ENCODE measurements at places on chromosomes 16 and 17.
A peak's percentile ranks its signal among the peaks of the same experiment; 100 is the strongest.

- peak; percentile 77 for DNase-seq
These were observed 13.6 kb downstream of the ZC3H7A start for GRCh38 chr16:11783319-11784037.

DNA sequence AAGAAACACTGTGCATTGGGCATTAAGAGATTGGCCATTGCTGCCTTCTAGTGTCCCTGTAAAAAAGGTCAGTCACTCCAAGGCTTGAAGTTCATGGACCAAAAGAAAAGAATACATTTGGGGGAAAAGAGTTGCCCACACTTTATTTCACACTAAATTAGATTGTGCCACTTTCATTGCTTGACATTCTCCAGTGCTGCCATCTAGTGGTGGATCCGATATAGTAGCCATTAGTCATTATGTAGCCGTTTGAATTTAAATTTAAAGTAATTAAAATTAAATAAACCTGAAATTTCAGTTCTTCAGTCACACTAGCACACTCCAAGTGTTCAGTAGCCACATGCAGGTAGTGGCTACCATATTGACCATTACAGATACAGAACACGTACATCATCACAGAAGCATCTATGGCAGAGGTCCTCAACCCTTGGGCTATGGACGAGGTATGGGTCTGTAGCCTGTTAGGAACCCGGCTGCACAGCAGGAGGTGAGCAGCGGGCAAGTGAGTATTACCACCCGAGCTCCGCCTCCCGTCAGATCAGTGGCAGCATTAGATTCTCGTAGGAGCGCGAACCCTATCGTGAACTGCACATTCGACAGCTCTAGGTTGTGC, 21.9 kb upstream of the CDH5 start:
- DNase-seq: peak; percentile 47

- no peak for DNase-seq
These were observed 27.1 kb upstream of the LASP1NB start for GRCh38 chr17:38898291-38898679.

- no peak for DNase-seq
These were observed 1.9 kb downstream of the EVPLL start for GRCh38 chr17:18379246-18380146.

- no peak for DNase-seq
These were observed 1.0 kb downstream of the MTMR4 start for GRCh38 chr17:58513267-58513964.

GRCh38 chr16:69669577-69669976, 56.8 kb downstream of the NQO1 start:
- peak; percentile 5 for DNase-seq

DNA sequence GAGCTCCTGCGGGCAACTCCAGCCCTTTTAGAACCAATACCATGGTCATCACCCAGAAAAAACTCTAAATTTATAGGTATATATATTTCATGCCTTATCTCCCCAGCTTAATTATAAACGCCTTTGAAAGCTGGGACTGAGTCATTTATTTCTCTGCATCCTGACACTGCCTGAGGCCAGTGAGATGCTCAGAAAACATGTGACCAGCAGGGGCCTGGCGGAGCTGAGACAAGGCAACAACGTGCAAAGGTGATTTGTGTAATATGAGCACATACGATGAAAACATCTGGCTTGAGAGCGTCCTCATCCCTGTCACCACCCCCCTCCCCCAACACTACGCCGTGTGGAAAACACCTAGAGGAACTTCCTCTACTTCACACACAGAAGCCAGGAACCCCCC, 22.7 kb downstream of the NXN start:
- DNase-seq: peak; percentile 68

DNA sequence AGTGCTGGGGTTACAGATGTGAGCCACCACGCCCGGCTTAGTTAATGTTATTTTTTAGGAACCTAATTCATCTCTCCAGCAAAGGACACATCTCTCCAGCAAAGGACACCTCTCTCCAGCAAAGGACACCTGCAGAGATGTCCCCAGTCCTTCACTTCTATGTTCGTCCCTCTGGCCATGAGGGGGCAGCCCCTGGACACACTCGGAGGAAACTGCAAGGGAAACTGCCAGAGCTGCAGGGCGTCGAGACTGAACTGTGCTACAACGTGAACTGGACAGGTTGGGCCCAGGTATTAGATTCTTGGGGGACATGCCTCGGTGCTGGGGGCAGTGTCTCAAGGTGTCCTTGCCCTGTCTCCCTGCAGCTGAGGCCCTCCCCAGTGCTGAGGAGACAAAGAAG, 4.7 kb downstream of the PFAS start:
- peak; percentile 39 for DNase-seq

DNA sequence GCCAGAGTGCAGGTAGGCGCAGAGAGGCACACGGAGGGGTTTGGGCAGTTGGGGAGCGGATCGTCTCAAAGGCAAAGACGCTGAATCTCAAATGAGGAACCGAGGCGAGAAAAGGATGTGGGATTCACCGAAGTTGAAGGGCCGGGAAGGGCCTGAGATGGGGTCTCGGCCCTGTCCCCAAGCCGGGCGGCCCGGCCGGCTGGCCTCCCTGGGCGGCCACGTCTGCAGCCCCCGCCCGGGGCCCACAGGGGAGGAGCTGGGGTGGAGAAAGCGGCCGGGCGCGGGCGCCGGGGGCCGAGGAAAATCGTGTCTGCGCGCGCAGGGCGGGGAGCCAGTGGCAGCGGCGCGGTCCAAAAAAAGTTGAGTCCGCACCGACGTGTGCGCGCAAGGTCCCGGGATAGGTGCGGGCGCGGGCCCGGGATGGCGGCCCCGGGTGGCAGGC, 458 bp downstream of the SLC12A4 start:
- DNase-seq: peak; percentile 36

- DNase-seq: no peak
These were observed 23.1 kb downstream of the SPACA3 start for GRCh38 chr17:33014751-33015150.

DNA sequence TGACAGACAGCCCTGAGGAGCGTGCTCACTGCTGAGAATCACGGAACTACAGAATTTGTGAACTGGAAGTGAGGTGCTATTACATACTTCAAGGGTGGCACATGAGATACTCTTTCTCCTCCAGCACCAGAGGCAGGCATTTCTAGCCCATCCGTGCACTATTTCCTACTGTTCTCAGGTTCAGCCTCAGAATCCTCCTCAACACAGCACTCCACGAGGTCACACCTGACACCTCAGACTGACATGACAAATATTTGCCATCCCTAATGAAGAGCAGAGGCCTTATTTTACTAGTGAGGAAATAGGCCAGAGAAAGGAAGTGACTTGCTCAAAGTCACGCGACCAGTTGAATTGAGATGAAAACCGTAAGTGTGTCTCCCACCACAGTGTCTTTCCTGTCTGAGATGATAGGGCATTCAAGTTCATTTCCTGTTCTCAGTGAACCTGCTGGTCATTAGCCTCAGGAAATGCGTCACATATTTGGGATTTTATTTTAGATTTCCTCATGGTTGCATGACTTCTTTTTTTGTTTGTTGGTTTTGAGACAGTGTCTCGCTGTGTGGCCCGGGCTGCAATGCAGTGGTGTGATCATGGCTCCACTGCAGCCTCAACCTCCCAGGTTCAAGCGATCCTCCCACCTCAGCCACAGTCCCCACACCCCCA, 23.6 kb downstream of the SEZ6 start:
- DNase-seq: peak; percentile 75

- DNase-seq: peak; percentile 95
These were observed 681.4 kb downstream of the CDH11 start for GRCh38 chr16:64440421-64440831.

- peak; percentile 58 for DNase-seq
These were observed 14.3 kb downstream of the KPNB1 start for GRCh38 chr17:47663912-47664623.

DNA sequence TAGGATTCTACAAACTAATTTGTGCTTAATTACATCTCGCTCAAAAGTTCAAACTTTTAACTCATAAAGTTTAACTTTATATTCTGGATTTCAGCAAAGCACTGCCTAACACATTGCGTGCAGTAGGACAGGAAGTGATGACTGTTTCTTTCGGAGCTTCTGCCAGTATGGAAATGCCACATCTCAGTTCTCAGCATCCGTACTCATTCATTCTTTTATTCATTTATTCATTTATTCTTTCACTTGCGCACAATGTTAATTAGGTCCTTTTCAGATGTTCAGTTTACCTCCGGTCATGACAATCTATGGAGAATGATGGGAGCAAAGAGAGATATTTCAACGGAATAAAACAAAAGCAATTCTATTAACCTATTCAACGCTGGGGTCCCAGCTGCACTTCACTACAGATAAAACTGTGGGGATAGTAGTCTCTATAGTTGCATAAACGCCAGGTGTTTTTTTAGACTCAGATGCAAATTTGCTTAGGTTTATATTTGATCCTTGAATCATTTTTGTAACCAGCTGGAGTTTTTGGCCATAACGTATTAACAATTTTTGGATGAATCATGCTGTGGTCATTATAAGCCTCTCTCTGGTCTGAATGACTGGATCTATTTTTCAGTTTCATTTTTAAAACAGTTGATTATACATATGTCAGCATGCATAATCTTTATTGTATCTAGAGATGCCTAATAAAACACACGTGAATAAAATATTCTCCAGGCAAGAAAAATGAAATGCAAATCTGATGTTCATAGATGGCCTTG, 143.9 kb downstream of the KCNJ2 start:
- DNase-seq: peak; percentile 85

DNA sequence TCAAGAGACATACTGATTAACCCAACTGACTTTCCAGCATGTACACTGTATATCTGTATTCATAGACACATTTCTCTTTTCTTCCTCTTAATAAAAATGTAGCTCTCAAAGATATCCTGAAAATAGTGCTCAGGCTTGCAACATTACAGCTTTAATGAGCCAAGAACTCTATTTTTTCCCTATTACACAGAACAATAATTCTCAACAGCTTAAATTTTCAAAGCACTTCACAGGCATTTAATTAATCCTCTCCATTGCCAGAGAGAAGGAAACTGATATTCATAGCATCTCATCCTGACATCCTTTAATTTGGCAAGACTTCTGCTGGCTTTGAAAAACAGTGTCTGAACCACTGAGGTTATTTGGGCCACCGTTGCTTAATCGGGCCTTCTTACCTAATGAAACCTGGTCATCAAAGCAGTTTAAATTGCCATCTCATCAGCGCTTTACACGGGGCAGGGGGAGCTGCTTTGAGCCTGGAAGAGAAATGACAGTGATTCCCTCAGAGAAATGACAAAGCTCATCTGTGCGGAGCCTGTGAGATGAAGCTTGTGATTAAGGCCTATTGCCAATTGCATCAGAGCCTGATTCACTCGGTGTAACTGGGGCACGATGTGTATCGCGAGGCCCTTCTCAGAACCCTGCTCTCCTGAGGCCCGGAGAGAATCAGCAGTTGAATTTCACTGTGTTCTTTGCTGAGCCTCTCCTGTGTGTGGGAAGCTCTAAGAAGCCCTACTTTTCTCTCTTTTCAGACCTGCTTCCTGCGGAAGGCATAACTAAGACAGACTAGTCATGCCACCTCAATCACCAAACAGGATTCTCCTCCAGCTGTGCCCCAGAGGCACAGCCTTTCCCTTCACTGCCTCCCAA, 8.5 kb upstream of the SIAH1 start:
- peak; percentile 89 for DNase-seq
